ENCODE measurements at places on chromosomes 11 and 22. TPM values are rescaled to one million over a fixed set of nuclear protein-coding genes. Genes with fewer than 3 reads are reported as not detected.

Gene ADORA2A
- total RNA-seq: 4.1 TPM

Gene OR2AG2
- not detected for total RNA-seq

Gene CNTN5
- total RNA-seq: not detected

Gene FGF19
- 0.15 TPM for total RNA-seq

Gene PGA5
- 0.18 TPM for total RNA-seq

Gene MAML2
- total RNA-seq: 1.0 TPM

Gene KRTAP5-10
- total RNA-seq: 0.15 TPM

- no peak for DNase-seq
These were observed 46.7 kb upstream of the CTTN start for GRCh38 chr11:70351646-70352045.

DNA sequence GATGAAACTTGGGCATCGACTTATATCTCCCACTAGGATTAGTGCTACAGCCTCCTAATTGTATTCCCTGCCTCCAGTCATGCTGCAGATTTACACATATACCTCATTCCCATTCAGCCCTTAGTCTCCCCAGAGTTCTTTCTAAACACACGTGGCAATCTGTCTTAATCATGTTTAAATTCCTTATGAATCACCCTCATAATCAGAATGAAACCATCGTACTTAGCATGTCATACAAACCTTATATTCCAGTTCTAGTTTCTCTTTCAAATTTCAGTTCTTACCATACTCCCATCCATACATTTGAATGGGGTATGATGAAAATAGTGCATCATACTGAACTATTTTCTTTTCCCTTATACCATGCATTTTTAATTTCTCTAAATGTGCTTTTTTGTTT lies 6.0 kb upstream of the OR10A2 start:
- DNase-seq: no peak

- no peak for DNase-seq
These were observed 48.1 kb upstream of the B3GAT1 start for GRCh38 chr11:134460062-134460561.

- no peak for DNase-seq
These were observed 15.1 kb downstream of the PITPNB start for GRCh38 chr22:27903805-27904473.

GRCh38 chr22:42430528-42431125 lies 1.6 kb downstream of the NFAM1 start:
- no peak for DNase-seq

DNA sequence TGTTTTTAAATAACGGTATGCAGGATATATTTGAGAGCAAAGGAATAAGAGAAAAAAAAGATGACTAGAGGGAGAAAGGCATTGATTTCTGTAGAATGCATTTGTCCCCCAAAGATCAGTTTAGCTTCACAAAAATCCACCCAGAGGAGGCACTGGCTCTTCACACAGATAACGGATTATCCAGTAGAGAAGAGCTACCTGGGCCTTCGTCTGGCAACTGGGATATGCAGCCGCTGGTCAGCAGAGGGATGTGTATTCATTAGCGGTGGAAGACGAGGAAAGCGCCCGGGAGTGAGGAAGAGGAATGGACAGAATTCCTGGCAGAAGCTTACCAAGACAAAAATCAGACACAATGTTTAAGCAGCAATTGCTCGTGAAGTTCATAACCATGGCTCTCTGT lies 5.6 kb upstream of the WT1 start:
- no peak for DNase-seq

- no peak for DNase-seq
These were observed 4.9 kb upstream of the LINC01488 start for GRCh38 chr11:69476509-69476961.

GRCh38 chr11:62401811-62402210 lies 17.0 kb upstream of the SCGB1A1 start:
- DNase-seq: no peak

DNA sequence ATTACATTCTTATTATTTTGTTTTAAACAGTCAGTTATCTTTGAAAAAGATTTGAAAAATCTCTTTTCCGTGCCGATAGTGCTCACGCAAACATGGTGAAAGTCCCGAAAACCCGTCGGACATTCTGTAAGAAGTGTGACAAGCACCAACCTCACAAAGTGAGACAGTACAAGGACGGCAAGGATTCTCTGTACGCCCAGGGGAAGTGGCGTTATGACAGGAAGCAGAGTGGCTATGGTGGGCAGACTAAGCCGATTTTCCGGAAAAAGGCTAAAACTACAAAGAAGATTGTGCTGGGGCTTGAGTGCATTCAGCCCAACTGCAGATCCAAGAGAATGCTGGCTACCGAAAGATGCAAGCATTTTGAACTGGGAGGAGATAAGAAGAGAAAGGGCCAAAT lies 28.7 kb upstream of the CTSD start:
- peak; percentile 18 for DNase-seq

DNA sequence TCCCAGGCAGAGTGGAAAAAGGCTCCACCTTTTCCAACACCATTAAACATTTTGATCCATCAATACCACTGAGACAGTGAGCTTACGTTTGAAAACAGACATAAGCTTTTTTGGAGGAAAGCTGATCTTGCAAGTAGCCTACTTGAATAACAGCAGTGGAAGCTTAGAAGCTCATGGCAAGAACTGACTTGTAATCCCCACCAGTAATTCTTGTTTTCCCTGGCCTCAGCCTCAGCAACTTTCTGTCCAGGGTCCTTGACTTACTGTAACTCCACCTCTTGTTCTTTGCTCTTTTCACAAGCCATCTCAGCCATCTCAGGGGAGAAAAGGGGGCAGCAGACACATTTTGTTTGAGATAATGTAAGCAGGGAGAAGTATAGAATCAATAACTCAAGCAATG lies 12.3 kb upstream of the MPZL2 start:
- no peak for DNase-seq

DNA sequence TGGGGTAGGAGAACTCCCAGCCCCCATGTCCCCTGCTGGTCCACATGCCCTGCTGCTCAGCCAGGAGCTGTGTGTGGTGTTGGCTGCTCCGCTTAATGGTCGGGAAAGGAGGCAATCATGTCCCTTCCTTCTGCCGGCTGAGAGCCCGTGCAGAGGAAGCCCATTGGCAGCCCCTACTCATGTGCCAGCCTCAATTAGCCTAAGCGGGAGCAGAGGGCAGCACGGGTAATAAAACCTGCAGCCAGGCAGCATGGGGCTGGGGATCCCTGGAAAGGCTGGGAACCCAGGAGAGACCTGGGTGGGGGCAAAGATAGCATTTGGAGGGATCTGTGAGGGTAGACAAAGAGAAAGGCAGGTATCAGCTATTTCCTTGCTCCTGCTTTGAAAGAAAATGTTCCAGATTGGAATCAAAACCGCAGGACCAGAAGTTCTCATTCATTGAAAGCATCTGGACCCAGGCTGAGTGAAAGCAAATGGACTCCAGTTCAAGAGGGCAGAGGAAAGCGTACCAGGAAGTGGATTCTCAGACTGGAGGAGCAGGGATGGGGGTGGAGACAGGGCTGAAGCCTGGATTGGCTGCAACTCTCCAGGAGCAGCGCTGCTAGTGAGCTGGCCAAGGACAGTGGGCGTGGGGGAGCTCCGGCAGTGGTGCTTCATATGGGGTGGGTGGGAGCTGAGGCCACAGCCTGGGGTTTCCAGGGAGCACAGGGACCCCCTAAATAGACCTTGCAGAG lies 103.4 kb upstream of the NECTIN1 start:
- no peak for DNase-seq

DNA sequence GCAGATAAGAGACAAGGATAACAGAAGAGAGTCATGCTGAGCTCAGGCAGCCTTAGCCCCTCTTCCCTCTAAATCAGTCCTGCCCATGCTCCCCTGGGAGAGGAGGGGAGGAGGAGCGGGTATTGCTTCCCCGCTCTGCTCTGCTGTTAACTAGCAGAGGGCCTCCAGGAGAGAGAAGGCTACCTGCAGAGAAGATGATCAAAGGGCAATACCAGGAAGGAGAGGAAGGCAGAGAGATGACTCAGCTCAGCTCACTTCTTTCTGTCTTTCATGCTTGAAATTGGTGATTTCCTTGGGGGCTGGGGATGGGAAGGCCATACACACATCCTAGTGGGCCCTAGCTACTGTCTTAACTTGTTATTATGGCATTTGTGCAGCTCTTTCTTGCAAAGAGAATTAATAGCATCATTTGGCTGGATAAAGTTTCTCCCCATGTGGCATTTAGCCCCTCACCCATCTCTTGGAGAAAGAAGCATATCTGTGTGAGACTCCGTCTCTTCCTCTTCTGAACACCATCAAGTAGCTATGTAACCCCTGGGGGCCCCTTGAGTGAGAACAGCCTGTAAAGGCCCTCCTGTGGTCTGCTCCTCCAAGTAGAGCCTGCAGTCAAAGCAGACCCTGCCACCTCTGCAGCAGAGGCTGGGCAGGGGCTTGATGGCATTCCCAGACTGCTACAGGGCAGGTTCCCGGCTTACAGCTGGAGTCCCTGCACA lies 33.4 kb upstream of the AMOTL1 start:
- DNase-seq: no peak

DNA sequence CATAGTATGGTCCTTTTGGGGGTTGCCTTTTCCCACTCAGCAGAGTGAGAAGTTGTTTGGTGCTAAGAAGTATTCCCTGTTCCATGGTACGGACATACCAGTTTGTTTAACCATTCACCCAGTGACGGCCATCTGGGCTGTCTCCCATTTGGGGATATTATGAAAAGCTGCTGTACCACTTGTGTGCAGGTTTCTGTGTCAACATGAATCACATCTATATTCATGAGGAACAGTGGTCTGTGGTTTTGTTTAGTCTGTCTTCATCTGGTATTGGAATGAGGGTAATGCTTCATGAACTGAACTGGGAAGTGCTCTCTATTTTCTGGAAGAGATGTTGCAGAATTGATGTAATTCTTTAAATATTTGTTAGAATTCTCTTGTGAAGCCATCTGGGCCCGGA lies 89.5 kb downstream of the TRMU start:
- DNase-seq: no peak

DNA sequence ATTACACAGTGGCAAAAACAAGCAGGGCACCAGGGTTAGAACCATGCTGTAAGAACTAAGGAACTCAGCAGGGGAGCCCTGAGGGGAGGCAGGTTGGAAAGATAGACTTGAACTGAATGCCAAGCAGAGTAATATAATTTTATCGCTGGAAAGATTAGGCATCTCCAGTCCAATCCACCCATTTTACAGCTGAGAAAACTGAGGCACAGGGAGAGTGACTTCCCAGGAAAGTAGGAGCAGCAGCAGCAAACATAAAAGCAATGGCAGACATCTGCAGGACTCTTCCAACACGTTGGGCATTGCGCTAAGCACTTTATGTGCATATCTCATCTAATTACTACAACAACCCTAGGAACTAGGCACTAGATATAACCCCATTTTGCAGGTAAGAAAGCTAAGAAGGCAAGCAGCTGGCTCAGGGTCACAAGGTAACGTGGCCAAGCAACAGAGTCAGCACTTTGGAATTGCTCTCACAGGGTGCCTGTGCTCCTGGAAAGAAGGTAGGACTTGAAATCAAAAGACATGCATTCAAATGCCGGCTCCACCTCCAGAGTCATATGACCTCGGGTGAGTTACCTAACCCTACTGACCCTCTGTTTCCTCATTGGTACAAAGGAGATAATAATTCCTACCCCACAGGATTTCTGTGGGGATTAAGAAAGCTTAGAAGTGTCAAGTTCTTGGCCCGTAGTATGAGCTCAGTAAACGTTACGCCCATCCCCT lies 215.3 kb downstream of the BARX2 start:
- DNase-seq: no peak

DNA sequence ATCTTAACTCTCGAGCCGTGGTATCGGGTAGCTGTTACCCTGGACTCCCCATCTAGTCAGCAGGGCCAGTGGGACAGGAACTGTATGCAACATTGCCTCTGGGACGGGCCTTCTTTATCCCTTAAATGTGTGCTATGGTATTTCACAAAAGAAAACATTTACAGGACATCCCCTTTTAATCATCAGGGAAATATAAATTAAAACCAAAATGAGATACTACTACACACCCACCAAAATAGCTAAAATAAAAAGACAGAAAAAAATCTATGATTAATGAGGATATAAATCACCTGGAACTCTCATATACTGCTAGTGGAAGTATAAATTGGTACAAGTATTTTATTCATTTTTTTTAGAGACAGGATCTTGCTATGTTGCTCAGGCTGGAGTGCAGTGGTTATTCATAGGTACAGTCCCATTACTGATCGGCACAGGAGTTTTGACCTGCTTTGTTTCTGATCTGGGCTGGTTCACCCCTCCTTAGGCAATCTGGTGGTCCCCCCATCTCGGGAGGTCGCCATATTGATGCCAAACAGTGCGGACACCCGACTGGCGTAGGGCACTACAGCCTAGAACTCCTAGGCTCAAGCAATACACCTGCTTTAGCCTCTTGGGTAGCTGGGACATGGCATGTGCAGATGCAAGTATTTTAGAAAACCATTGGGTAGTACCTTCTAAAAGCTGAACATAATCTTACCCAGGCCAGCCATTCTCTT lies 9.3 kb downstream of the RSPH14 start:
- DNase-seq: no peak

DNA sequence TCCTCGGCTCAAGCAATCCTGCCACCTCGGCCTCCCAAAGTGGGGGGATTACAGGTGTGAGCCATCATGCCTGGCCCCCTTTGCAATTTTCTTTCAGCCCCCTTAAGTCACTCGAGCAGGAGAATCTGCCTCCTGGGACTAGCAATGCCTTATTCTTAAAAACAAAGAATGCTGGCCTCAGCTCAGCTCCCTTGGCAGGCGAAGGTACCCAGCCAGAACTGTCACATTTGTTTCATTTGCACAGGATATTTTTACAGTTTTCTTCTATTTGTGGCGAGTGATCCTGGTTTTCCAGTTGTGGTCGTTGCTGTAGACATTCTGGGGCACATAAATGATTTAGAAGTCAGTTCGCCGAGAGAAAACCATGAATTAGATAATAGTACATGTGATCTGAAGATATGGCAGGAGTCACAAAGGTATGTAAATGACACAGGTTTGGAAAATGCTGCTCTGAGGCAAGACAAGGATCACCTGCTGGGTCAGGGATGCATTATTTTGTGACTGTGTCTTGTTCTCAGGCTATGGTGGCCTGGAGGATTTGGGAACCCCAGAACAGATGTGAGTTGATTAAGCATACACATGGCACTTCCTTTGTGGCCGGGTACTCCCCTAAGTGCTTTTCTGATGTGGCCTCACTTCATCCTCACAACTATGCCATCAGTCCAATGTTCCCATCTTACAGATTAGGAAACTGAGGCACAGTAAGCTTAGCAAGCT lies 51.2 kb upstream of the SLC22A12 start:
- no peak for DNase-seq

GRCh38 chr22:30869667-30870395 lies 98.7 kb downstream of the MORC2 start:
- DNase-seq: no peak

- no peak for DNase-seq
These were observed 16.0 kb downstream of the FAM83F start for GRCh38 chr22:40010746-40011145.

GRCh38 chr22:17269224-17269606 lies 50.0 kb upstream of the ADA2 start:
- no peak for DNase-seq

GRCh38 chr11:27184458-27185312 lies 144.1 kb downstream of the BBOX1 start:
- no peak for DNase-seq

DNA sequence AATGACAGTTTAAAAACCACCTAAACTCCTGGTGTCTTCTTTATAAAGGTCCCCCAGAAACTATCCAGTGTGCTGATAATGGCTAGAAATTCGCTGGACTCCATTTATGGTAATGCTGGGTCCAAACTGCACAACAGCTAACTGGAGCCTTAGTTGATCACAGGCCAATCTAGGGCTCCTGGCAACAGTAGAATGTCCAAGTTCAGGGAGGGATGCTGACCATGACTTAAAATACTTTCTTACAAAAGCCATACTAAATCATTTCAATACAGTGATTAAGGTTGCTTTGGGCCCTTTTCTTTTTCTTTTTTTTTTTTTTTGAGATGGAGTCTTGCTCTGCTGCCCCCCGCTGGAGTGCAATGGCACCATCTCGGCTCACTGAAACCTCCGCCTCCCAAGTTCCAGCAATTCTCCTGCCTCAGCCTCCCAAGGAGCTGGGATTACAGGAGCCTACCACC lies 14.5 kb upstream of the GAB2 start:
- no peak for DNase-seq
